ENCODE measurements at places on chromosomes 2 and 18.

- DNase-seq, result no peak
Observed at GRCh38 chr2:3313781-3314375, 63.7 kb downstream of the EIPR1 start.

DNA sequence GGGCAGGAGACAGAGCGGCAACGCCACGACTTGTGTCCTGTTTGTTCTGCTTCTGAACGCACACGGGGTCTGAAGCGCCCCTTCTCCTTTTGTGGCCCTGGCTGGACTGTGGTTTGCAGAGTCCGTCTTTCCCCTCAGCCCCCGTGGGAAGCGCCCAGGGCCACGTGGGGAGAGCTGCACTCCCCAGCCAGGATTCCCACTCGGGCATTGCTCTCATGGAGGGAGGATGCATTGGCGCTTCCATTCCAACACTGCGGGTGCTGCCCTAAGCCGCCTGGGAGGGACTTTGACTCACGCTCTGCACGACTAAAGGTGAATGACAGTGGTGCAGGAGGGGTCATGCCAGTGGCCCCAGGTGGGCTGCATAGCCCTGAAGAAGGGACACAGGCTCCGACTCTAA lies 52.5 kb downstream of the TIMM21 start:
- DNase-seq, result no peak

DNA sequence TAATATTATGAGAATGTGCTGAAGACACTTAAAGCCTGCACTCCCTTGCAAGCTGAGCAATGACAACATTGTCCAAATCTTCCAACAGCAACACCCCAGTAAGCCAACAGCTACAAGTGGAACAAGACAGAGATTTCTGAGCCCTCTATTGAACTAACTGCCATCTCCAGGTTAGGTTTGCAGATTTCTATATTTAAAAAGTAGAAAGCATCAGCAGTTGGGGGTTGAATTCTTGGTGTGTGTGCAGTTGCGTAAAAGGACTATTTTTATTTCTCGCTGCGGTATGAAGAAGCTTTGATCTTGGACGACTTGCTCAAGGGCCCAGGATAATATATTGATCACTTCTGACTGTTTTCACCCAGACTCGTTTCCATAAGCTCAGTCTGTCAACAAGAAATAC lies 106.2 kb upstream of the ZFP36L2 start:
- DNase-seq, result no peak

DNA sequence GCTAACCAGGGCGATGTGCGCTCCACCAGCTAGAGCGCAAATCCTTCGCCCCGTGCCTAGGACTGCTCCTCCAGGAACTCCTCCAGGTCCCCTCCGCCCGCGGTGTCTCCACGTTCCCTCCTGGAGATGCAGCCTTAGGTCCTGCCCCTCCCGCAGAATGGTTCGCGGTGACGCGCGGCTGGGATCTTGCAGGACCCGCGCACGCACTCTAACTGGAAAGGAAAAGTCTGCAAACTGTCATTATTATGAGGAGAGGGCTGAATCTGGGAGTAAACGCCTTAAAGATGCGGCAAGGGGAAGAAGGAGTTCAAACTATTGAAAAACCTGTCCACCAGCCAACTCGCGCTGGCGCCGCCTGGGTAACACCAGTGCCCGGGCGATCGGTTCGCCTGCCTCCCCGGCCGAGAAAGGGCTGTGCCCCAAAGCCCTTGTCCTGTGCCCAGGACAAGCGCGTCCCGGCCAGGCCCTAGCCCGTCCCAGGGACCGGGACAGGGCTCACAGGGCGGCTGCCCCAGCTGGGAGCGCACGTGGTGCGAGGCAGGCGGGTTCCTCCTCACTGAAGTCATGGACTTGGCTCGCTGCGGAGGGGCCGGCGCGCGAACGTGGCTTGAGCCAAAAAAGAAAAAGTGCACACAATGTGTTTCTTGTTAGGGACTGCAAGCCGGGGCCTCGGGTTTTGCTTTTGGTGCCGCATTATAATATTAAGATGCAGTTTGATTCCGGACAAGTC lies 5.5 kb upstream of the ID2 start:
- no peak for DNase-seq

DNA sequence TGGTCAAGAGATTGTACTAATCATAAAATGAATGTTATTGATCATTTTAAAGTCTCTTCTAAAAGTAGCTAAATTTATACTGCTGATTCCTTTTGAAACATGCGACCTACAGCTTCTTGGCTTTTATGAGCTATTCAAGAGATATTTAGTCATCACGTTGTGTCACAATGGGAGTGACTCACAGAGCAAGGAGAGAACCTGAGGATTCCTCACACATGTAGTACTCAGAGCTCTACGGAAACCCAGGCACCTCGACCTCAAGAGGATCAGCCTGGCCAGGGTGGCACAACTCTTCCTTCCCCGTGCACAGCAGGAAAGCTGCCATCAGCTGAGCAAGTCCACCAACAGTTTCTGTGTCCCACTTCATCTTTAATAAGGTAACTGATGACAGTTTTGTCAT lies at the start of gene DHRS9:
Gene DHRS9 (plus strand): TSS at position 223 of the 400 bp plus-strand sequence. CDS start 12,019 bp downstream, outside the sequence.
- DNase-seq, result no peak

GRCh38 chr18:68426731-68427315 lies 288.1 kb downstream of the TMX3 start:
- no peak for DNase-seq

DNA sequence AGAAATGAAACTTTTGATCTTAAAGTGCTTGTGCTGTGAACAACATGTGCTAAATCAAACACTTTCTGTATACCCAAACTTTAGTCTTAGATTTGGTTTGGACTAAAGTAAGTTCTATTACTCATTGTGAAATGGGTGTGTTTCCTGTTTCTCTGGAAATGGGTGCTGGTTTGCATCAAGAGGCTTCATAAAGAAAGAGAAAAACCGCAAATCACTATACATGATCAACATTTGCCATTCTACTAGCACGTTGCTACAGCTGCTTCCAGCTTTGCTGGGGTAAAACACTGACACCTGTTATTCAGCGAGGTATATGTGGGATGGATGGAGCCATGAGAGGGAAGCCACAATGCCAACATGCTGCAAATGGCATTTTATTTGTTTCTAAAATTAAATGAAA lies 547.0 kb upstream of the ACVR2A start:
- DNase-seq, result no peak

DNA sequence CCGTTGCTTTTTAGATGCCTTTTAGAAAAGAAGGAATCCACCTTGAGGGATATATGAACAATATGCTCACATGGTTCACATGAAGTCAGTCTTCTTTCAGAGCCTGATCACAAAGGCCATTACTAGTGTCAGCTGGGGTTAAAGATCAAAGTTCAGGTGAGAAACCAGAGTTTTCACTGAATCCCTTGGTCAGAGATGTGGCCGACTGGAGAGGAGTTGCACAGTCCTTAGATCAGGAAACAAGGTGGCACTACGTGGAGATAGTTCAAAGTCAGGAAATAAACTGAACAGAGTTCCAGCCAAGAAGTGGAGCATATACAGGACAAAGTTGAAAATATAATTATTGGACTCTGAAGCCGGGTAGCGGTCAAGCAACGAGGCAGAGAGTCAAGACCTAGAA lies 54.6 kb downstream of the AAK1 start:
- DNase-seq, result no peak

Data from DMS79 (cell line).